ENCODE measurements at places on chromosomes 4 and X. TPM values are rescaled to one million over a fixed set of nuclear protein-coding genes. Genes with fewer than 3 reads are reported as not detected.
A peak's percentile ranks its signal among the peaks of the same experiment; 100 is the strongest.

The SLC26A1 gene
- total RNA-seq = 6.9 TPM

- peak; percentile 92 for DNase-seq
These were observed 7.2 kb upstream of the DDX60L start for GRCh38 chr4:168487282-168488035.

DNA sequence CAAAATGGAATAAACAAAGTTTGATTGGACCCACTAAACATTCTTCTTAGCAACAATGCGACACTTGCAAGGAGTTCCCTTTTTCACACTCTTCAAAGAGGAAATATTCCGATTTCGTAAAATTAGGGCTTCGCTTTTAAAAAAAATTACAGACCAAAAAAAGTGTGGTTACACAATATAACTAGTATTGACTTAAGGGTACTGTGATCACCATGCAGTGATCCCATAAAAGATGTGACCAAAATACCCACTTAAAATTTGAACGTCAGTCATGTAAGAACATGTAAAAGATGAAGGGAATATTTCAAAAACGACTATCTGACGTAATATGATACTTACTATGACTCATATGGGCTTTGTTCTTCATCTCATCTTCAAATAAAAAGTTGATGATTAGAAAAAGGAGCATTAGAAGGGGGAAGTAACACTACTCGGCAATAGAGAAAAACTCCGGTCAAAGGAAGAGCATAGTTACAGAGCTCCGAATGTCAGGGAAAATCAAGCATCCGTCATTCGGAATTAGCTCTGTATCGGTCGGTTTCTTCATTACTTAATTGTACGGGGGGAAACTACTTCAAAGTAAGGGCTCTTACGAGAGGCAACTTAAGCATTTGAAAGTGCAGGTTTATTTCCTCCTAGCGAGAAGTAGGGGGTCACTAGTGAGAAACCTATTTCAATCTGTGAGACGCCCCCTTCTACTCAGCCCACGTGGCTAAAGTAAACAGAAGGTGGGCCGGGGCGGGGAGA, 1.3 kb upstream of the TET2 start:
- peak; percentile 35 for DNase-seq

DNA sequence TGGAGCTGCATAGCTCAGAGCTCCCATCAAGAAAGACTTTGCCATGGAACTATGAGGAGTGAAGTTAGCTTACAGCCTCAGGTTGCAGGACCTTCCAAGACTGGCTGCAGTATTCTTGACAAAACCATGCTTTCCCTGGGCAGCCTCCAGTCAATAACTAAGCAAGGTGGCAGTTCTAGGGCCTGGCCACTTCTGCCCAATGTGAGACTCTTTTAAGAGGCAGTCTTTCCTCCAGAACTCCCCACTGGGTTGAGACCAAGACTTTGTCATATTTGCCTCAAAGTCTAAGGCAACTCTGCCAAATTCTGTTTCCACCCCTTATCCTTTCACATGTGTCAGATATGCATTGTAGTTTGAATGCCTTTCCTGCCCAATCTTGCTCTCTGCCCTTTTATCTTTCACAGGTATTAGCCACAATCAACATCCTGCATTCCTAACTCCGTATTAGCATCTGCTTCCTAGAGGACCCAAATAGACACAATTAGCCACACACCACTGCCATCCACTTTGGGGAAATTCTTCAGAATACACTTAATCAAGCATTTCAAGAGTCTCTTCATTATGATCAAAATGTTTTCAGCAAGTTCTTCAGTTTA, 17.7 kb upstream of the SLC25A43 start:
- no peak for DNase-seq

- no peak for DNase-seq
These were observed 381.7 kb downstream of the STPG2 start for GRCh38 chr4:97761445-97762114.

Data from Caki2 (cell line).